ENCODE measurements at places on chromosomes 5 and 9.

- no peaks in the 10 kb centered on the region for H3K36me3 ChIP-seq
- H3K27me3 ChIP-seq = no peaks in the 10 kb centered on the region
- no peak overlapping the region for H3K4me3 ChIP-seq
- no peak for DNase-seq
These were observed 212.9 kb downstream of the MAPKAP1 start for GRCh38 chr9:125493881-125494652.

DNA sequence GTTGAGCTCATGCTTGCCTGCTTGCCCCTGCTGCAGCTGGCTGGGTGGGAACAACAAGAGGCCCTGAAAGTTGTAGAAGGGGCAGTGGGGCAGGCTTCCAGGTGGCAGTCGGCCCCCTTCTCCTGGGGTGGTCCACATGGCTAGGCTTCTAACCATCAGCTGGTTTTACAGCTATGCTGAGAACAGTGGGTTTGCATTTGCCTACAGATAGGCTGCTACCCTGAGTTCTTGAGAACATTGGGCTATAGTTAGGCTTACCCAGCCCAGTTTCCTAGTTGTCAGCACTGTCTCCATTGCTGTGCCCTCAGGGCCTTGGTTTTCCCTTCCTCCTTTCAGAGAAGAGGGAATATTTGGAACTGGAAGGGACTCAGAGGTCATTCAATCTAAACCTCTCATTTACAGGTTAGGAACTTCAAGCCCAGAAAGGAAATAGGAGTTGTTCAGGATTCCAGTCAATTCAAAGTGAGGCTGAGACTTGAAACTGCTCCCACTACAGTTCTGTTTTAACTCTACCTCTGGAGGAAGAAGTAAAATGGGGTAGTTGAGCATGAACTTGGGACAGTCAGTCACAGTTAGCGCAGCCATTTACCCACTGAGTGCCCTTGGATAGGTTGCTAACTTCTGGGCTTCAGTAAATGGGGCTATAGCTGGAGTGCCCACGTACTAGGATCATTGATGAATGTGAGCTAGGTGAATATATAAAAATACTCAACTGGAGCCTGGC lies 11.5 kb downstream of the LARP1 start:
- no peaks in the 10 kb centered on the region for H3K36me3 ChIP-seq
- H3K27me3 ChIP-seq = no peaks in the 10 kb centered on the region
- DNase-seq = no peak
- H3K27ac ChIP-seq = no peak overlapping the region
- no peak overlapping the region for H3K4me3 ChIP-seq

DNA sequence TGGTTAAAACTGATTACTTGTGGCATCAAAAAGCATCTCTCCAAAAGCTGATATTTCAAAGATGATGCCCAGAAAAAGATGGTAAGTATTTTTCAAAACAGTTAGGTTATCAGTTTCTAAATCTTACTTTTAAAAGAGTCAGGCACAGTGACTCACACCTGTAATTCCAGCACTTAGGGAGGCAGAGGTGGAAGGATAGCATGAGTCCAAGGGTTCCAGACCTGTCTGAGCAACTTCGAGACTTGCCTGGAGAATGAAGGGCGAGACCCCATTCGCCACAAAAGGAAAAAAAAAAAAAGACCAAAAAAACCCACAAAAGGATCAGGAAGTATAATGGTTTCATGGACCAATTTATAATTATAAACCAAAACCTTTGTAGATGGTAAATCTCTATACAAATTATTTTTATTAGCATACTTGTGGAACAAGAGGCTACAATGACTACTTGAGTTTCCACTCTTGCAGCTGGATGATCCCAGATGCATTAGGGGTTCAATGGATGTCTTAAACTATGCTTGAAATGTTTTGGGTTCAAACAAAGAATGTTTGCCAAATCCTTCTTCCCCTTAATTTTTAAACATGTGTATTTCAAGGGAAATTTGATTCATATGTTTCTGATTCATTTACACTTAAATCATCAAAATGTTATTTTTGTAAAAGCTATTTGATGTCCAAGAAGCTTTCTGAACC lies 96.1 kb downstream of the ADAMTSL1 start:
- H3K4me1 ChIP-seq = no peaks in the 10 kb centered on the region
- H3K27ac ChIP-seq = no peak overlapping the region
- H3K27me3 ChIP-seq = no peaks in the 10 kb centered on the region
- no peak overlapping the region for H3K4me3 ChIP-seq

GRCh38 chr5:127514816-127515215 lies 2.6 kb upstream of the PRRC1 start:
- DNase-seq = no peak
- no peaks in the 10 kb centered on the region for H3K27me3 ChIP-seq
- H3K4me1 ChIP-seq = no peaks in the 10 kb centered on the region
- no peak overlapping the region for H3K27ac ChIP-seq

- DNase-seq = no peak
- H3K4me1 ChIP-seq = no peaks in the 10 kb centered on the region
- H3K27ac ChIP-seq = no peak overlapping the region
- no peaks in the 10 kb centered on the region for H3K36me3 ChIP-seq
- no peaks in the 10 kb centered on the region for H3K27me3 ChIP-seq
- H3K4me3 ChIP-seq = no peak overlapping the region
These were observed 5.5 kb upstream of the COL27A1 start for GRCh38 chr9:114149765-114150340.

All from prostate gland (tissue), 2 donors.